ENCODE measurements at places on chromosomes 2 and 18.

DNA sequence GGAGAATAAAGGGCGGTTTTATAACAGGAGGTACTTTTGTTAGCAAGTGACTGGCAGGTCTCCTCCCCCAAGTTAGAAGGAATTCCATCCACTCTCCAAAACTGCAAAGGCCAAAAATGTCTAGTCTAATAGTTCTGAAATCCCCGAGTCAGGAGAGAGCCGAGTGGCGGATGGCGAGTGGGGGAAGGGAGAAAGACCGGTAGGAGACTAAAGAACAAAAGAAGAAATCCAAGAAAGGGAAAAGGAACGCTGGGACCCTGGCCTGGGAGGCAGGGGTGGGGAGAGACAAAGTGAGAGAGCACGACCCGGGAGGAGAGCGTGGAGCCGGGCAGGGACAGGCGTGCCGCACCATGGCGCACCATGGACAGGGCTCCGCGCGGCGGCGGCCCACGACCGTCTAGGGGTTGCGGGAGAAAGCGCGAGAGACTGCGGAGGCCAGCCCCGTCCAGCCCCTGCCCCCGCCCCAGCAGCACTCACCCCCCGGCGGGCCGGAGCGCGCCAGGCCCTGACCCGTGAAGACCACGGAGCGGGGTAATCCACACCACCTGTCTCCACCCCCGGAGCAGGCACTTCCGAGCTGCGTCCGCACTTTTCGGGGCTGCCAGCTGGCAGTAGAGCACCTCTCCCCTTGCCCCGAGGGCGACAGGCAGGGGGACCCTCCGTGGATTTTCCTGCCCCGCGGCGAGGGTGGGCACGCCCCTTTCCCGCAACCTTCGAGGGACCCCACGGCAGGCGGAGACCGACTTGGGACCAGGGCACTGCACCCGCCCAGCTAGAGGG is 1.6 kb downstream of the CDH2 start:
- DNase-seq: no peak

- DNase-seq: no peak
These were observed 173.3 kb downstream of the TRIB2 start for GRCh38 chr2:12890066-12890465.

GRCh38 chr18:63514326-63514725 is 27.8 kb upstream of the SERPINB12 start:
- no peak for DNase-seq

GRCh38 chr2:111167076-111167862 is 46.6 kb downstream of the BCL2L11 start:
- DNase-seq: no peak

DNA sequence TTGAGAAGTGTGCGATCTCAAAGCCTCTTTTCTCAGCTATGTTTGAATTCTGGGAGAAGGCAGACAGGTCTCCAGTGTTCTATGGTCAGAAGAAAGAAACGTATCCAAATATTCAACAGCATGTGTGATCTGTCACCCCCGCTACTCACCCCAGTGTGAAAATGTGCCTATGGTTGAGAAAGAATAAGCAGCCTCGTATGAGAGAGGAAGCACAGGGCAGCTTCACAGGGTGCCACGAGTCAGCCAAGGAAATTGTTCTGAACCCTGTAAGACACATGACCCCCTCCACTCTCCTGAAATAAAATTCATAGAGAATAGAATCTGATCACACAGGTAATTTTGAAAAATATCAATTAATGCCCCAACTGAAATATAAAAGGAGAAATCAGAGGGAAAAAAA is 8.0 kb upstream of the SF3B1 start:
- no peak for DNase-seq

DNA sequence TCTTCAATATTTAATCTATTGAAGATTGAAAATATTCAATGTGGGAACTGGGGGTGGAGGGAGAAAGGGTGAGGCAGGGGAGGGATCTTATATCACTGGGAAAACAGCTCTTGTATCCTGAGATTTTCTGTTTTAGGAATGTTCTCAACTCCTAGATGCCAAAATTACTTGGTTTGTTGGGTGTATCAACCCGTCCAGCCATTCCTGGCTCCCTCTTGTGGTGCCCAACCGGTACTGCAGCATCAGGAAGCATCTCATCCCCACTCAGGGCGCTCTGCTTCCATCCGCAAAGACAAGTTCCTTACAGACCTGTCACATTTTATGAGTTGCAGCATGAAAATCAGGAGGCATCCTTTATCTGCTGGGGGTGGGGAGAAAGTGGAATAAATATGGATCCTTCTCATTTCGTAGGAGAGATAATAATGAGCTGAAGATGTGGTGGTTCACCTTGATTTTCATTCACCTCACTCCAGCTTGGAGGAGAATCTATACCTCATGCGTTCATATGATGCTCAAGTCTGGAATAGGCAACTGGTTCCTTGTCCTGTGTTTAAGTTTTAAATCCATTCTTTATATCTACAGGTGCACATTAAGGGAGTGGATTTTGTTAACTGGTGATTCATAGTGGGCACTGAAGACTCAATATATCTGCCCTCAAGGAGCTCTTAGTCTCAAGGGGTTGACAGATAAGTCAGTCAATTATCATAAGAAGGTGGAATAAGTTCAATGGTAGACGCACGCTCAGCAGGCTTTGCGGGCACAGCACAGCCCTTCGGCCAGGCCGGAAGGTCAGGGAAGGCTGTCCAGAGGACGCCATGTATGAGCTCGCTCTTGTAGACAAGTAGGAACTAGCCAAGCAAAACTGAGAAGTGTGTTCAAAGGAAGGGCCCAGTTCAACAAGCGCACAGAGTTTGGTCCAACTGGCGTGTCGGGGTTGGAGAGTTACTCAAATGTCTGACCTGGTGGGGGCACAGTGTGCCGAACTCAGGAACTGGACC is 127.3 kb downstream of the RNF144A start:
- peak; percentile 66 for DNase-seq

- no peak for DNase-seq
These were observed 16.6 kb upstream of the HK2 start for GRCh38 chr2:74817304-74817675.

- DNase-seq: no peak
These were observed 246.1 kb downstream of the EXOC6B start for GRCh38 chr2:72579591-72580180.

DNA sequence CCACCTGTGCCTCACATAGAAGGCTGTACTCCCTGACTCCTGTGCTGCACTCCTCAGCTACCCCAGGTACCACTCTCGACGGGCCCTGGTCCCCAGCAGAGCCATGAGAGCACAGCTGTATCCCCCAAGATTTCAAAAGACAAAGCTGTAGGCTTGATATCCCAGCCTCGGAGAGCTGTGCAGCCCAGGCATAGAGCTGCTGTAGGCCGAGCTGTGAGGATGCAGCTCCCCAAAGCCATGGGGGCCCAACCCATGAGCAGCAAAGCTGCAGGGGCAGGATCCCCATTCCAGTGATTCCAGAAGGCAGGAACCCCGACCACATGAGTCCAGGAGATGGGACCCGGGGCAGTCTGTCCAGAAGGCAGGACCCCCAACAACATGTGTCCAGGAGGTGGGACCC is 123.8 kb upstream of the CBLN2 start:
- no peak for DNase-seq

- no peak for DNase-seq
These were observed 7.7 kb upstream of the MMADHC start for GRCh38 chr2:149595056-149595963.

DNA sequence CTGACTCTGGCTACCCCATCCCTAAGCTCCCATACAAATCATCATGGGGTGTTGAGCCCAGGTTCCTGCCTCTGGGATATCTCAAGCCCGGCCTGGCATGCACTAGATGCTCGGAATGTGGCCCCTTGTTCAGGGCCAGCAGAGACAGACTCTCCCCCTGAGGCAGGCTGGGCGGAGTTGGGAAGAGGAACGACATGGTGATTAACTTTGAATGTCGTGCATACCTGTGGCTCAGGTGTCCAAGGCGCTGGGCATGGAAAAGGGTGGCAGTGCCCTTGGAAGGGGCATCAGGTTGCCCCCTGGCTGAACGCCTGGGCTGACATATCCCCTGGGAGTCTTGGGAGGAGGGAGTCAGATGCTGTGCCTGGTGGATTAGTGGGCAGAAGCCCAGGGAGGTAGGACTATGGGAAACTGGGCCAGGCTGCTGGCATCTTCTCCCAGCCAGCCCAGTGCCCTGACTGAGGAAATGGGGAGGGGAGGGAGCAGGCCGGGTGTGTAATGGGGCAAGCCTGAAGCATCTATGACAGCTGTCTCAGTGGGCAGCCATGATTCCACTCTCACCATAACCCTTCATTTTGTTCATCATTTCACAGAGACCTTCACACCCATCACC is 57.8 kb upstream of the OTOF start:
- no peak for DNase-seq

GRCh38 chr18:46474487-46475389 is 182.3 kb downstream of the LOXHD1 start:
- no peak for DNase-seq

GRCh38 chr18:55839343-55839742 is 251.4 kb upstream of the TCF4 start:
- no peak for DNase-seq

DNA sequence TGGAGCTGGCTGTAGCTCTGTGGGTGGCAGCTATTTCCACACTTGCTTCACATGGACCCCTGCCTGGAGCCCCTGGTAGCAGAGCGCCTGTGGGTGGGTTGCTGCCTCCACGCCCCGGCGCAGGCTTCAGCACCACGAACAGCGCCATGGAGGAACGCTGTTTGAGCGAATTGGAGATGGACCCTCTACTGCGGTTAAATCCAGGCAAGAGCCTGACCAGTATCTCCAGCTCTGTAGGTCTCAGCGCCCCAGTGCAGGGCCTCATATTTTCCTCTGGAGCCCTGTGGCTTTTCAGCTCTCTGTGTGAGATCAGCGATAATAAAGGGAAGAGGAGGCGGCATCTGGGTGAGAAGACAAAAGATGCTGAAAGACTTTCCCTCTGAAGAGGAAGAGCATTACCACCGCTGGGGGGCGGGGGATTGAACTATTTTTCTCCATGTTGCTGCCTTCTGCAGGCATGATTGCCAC is 12.0 kb downstream of the ONECUT2 start:
- peak; percentile 22 for DNase-seq

GRCh38 chr18:59823596-59824195 is 76.1 kb upstream of the PMAIP1 start:
- DNase-seq: peak; percentile 33

Data from stimulated activated CD4-positive, alpha-beta T cell treated with anti-CD3 and anti-CD28 coated beads, Interleukin-2, amount 100 ng/mL, for 24 hours (primary cell).